ENCODE measurements at places on chromosomes 16 and 17.

GRCh38 chr17:35932586-35932985, 2.0 kb upstream of the RDM1 start:
- no peak for DNase-seq

GRCh38 chr17:11644265-11645212, 46.3 kb downstream of the DNAH9 start:
- no peak for DNase-seq

- DNase-seq: no peak
Observed at GRCh38 chr17:50558941-50559614, 1.4 kb upstream of the CACNA1G start.

GRCh38 chr16:11796227-11797165, 562 bp downstream of the ZC3H7A start:
- no peak for DNase-seq

- peak; percentile 42 for DNase-seq
Observed at GRCh38 chr16:67393111-67393787, at the start of gene TPPP3. TPPP3 (minus strand) TSS chr16:67393498; CDS start chr16:67391111, 2,387 bp downstream.

DNA sequence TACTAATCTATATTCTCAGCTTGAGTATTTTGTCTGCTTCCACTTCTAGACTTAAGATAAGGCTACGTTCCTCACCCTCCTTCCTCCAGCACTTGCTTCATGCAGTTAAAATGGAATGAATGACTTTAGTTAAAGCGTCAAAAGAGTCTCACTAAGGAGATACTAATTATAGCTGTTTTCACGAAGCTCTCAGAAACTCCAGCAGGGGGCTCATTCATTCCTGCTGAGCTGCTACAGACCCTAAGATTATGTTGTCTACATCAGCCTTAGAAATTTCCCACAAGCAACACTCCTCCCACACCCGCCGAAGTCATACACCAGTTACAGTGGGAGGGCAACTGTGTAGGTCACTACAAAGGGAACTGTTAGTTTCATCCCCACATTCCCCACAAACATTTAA, 57.0 kb upstream of the KIFC3 start:
- DNase-seq: no peak

DNA sequence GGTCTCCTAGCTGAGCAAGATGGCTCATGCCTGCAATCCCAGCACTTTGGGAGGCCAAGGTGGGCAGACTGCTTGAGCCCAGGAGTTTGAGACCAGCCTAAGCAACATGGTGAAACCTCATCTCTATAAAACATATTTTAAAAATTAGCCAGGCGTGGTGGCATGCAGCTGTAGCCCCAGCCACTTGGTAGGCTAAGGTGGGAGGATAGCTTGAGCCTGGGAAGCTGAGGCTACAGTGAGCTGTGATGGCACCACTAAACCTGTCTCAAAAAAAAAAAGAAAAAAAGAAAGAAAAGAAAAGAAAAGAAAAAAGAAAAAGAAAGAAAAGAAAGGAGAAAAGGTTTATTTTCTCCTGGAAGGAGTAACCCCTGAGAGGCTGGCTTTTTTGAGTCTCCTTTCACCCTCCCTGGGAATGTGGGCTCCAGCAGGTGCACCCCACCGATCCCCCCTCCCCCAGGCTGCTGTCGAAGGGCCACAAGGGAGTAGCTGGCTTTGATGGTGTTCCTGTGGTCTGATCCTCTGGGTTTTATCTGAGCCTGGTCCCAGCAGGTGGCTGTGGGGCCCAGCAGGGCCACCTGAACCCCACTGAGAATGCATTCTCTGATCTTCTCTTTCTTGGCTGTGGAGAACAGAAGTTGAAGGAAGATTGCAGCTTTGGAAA, 29.9 kb upstream of the TNRC6C start:
- DNase-seq: no peak

GRCh38 chr17:20141198-20141972, 132.2 kb downstream of the SPECC1 start:
- no peak for DNase-seq

- no peak for DNase-seq
Observed at GRCh38 chr17:19996502-19996901, 12.7 kb upstream of the SPECC1 start.

DNA sequence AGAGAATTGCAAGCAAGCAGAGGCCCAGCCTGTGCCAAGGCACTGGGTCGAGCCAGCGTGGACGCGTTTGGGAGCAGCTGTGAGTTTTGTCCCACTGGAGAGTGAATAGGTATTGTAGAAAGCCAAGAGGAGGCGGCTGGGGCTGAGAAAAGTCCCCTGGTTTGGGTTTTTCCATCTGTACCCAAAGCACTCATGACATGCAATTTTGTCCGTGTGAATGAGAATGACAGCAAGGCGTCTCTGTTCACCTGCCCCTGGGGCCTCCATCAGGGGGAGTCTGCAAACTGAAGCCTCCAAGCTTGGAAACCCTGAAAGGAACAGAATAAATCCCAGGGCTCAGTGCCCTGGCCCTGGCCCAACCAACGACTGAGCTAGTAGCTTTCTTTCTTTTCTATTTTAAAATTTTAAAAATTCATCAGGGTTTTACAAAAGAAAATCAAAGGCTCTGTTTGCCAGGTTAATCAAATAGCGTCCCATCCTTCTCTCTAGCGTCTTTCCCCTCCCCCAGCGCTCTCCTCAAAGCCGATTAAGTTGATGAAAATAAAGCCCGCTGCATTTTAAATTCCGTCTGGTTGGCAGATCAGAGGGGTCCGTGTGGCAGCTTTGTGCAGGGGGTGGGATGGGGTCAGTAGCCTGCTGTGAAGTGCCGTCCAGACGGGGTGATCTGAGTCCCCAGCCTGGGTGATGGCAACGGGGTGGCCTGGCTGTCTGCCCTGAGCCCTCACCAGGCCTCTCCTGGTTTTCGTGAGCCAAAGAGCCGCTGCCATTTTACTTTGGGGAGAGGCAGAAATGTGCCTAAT, 171.0 kb downstream of the KATNIP start:
- no peak for DNase-seq

DNA sequence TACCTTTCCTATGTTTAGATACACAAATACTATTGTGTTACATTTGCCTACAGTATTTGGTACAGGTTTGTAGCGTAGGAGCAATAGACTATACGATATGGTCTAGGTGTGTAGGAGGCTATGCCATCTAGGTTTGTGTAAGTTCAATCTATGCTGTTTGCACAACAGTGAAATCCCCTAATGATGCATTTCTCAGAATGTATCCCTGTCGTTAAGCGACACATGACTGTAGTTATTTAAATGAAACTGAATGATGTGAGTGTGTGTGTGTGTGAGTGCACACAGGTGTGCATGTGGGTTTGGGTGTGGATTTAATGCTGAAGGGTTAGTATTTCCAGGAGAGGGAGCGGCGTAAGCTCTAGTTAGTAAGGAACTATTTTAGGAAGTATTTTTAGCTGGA, 34.6 kb upstream of the SMIM36 start:
- DNase-seq: no peak

DNA sequence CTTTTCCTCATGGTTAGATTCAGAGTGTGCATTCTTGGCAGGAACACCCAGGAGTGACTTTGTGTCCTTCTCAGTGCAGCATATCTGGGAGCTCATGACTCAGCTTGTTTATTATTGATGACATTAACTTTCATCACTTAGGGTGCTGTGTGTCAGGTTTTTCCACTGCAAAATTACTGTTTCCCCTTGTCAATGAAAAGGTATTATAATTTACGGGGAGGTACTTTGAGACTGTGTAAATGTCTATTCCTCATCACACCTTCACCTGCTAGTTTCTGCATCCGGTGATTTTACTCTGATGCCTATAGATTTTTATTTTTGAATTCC, 50.5 kb downstream of the WWP2 start:
- DNase-seq: no peak

- DNase-seq: no peak
Observed at GRCh38 chr17:38590988-38591758, 14.6 kb downstream of the SRCIN1 start.

- no peak for DNase-seq
Observed at GRCh38 chr16:48629531-48629930, 19.6 kb upstream of the N4BP1 start.

DNA sequence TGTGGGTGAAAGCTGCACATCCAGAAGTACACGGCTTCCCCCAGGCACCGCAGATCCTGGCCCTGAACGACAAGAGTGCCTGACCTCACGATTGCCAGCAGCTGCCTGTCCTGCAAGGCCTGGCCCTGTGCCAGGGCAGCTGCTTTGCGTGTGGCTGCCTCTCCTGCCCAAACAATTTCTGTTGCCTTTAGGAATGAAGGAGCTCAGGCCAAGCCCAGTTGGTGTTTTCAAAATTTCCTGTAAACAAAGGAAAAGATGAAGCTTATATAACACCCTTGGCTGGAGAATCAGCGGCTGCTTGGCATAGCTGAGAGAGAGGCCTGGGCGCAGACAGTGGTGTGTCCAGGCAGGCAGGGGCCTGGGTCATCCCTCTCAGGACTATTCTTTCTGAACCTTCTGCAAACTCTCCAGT, 11.7 kb upstream of the SLC47A2 start:
- DNase-seq: no peak

DNA sequence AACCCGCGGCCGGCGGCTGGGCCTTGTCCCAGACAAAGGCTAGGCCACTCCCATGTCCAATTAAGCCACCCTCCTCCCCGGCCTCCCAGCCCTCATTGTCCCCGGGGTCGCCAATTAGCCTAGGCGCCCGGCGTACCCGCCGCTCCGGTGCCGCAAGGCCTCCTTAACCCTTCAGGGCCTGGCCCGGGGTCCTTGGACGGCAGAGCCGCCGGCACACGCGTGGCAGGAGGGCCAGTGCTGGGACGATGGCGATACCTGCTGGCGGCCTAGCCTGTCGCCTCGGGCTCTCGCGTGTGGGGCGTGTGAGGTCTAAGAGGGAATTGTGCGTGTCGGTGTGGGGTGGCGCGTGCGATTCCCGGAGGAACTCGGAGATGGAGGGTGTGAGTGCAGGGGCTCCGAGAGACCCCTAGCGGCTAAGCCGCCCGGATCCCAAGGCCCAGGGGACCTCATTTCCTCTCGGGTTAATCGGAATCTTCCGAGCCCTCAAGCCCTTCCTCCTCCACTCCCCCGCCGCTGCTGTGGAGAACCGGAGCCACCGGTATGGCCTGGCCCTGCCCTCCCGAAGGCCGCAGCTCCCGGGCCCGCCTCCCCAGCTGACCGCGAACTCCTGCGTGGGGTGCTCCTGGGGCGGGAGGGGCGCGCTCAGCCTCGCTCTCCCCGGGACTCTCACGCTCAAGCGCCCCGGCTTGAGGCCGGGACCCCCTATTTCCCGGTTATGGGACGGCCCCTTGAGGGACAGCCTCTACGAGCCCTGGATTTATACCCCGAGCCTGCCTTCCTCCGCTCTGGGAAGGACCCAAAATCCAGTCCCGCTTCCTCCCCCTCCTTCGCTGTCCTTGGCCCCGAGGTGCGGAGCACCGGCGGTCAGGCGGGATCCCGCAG, 11.9 kb downstream of the TBX2 start:
- DNase-seq: no peak

DNA sequence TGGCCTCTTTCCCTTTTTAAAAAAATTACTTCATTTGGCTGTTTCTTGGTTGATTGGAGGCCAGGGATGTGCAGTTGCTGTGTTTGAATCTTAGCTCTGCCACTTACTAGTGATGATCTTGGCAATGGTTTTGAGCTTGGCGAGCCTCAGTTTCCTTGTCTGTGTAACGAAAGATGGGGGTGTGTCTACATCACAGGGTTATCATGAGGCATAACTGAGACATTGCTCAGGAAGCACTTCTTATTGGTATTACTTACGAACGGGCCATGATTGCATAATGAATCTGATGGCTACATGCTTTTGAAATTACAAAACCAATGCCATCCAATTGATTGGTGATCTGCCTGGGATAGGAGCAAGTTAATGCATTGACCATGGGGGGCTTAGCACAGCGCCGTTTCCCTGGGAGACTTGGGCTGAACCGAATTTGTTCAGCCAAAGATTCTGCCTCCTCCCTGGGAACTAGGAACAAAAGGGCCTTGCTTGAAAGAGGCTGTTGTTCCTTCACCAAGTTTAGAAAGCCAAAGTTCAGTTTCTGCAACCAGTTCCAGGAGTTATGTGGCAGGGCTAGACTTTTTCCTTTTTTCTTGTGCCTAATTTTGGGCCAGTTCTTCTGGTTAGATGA, 21.9 kb downstream of the CMIP start:
- DNase-seq: no peak

DNA sequence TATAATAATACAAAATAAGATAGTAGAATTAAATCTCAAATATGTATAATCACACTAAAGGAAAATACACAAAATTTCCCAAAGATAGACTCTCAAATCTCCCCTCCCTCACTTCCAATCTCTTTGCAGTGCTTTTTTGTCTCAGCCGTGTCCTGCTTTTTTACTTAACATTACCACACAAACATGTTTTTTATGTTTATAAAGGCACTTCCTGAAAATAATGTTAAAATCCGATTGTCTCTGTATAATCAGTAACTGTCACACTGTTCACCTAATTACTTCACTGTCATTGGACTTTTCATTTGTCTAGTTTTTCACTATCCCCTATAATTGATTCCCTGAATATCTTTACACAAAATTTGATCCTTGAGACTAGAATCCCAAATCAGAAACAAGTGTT, 38.2 kb upstream of the ALDH3A2 start:
- no peak for DNase-seq

GRCh38 chr16:11543661-11544393, 42.9 kb downstream of the LITAF start:
- no peak for DNase-seq

- no peak for DNase-seq
Observed at GRCh38 chr16:56547120-56547948, 17.5 kb upstream of the MT4 start.

GRCh38 chr16:60788631-60789030, 1247.6 kb downstream of the CDH8 start:
- no peak for DNase-seq

DNA sequence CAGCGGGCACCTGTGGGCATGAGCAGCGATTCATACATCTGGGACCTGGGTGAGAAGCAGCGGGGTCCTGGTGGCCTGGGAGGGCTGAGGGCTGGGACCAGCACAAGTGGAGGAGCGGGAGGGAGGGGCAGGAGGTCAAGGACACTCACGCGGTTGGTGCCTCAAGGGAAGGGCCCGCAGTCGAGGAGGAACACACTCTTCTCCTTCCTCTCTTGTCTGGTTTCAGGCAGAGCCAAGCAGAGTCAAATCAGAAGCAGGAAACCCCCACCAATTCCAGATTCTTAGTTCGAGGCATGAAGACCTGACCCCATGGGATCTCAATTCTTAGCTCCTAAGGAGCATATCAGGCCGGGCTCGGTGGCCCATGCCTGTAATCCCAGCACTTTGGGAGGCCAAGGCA, 15.7 kb downstream of the DNAI2 start:
- no peak for DNase-seq

DNA sequence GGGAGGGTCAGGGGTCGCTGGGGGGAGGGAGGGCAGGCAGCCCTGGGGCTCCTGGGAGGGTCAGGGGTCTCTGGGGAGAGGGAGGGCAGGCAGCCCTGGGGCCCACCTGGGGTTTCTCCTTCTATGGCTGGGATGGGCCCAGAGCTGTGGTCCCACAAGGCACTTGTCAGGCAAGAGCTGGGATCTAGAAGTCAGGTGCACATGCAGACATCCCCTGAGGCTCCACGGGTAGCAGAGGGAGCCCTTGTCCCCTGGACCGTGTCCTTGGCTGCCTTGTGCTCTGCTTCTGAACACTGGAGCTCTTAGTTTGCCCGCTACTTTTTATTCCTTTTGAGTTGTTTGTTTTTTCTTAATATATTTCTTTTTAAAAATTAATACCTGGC, 1.8 kb downstream of the TUBB3 start:
- no peak for DNase-seq
